ENCODE measurements at places on chromosomes 5 and 9.

DNA sequence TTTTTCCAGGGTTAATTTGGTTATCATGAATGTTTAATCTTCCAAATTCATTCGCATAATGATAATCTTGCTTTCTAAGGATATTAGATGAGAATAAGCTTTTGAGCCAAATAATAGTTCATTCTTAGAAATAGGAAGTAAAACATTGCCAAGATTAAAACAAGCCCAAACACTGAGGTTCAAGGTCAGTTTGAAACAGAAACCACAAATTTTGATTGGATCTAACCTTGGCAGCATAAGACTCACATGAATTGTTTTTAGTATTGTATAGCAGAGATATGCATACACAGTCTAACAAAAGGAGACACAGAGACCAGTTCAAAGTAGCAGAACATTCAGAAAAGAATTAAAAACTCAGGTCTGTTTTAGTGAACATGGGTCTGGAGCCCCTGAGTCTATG lies 43.4 kb upstream of the VCAN start:
- DNase-seq: no peak

DNA sequence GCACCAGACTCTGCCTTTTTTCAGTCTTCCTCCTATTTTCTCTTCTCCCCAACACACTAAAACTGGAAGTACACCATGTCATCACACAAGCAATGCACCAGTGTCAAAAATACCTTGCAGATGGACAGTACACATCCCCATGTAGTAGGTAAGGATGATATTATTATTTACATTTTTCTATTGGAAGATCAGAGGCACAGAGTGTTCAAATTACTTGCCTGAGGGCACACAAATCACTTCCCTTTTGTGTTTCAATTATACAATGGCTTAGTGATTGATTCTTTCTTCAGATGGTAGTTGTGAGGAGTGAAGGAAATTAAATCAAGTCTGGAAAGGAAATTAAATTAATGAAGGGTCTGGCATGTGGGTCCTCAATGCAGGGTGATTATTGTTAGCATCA lies 39.6 kb downstream of the CTSL start:
- no peak for DNase-seq

DNA sequence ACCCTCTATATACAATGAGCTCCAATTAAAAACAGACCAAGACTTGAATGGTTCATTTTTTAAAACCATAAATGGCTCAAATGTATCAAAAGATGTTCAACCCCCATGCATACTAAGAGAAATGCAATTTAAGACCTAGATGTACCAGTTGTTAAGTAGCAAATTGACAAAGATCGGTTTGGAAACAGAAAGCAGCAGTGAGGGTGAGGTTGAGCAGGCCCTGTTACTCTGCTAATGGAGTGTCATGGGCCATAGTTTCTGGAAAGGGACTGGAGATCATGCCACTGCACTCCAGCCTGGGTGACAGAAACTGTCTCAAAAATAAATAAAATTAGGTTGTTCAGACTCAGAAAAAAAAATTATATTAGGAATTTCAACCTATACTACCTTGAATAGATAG lies 55.0 kb downstream of the FNBP1 start:
- DNase-seq: peak; percentile 21

- no peak for DNase-seq
Observed at GRCh38 chr5:14173377-14174229, 30.5 kb downstream of the TRIO start.

DNA sequence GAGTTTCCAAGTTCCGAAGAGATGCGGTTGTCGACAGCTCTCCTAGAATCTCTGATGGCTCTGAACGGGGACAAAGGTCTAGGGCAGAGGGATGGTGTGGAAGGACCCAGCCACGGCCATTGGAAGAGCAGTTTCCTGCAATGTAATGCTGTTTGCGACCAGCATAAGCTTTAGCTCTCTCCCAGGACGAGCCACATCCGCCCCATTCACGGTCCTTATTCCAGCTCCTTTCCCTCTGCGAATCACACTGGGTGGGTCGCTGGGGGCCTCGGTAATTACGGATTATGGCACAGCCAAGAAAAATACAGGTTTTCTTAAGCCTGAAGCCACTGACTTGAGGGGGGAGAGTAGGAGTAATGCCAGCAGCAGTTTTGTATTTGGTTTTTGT lies 22.7 kb downstream of the ANXA2R start:
- peak; percentile 57 for DNase-seq

GRCh38 chr9:135790850-135791249 lies 88.9 kb downstream of the KCNT1 start:
- no peak for DNase-seq

DNA sequence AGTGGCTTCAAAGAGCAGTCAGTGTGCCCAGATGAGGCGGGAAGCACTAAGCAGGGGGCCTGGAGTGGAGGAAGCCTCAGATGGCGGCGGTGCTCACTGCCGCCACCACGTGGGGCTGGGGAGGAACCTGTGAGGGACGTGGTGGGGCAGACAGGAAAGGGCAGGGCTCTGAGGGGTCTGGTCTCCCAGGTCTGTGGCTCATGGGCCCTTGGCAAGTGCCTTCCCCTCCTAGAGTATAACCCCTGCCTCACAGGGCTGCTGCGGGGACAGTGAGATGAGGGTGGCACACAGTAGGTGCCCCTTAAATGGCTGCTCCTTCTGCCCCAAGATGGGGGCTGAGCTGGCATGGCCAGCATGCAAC lies 26.6 kb downstream of the NR5A1 start:
- DNase-seq: peak; percentile 37

- peak; percentile 21 for DNase-seq
Observed at GRCh38 chr5:6711409-6712141, 1.7 kb upstream of the TENT4A start.

GRCh38 chr5:14545308-14545707 lies 36.3 kb upstream of the OTULINL start:
- DNase-seq: no peak

- DNase-seq: peak; percentile 94
Observed at GRCh38 chr5:157858527-157859226, at the start of gene CLINT1. CLINT1 (minus strand) TSS chr5:157859145; CDS start chr5:157858970, 175 bp downstream.

- DNase-seq: no peak
Observed at GRCh38 chr5:172506251-172506650, 51.9 kb upstream of the SH3PXD2B start.

DNA sequence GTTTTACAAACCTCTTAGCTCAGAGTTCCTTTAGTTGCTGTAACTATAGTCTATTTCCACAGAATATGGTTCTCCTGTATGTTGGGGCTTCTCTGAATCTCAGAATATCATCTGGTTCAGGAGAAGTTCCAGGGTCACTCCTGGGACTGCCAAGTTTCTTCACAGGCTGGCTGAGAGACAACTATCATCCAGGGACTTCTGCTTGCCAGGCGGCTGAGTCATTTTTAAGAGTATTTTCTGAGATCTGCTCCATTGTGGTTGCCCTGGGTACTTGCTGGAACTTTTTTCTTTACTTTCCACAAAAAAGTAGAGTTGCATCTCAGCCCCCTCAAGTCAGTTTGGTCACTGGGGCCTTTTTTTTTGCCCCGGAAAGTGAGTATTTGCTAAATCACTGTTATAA lies 566.5 kb downstream of the LRRC70 start:
- DNase-seq: no peak

DNA sequence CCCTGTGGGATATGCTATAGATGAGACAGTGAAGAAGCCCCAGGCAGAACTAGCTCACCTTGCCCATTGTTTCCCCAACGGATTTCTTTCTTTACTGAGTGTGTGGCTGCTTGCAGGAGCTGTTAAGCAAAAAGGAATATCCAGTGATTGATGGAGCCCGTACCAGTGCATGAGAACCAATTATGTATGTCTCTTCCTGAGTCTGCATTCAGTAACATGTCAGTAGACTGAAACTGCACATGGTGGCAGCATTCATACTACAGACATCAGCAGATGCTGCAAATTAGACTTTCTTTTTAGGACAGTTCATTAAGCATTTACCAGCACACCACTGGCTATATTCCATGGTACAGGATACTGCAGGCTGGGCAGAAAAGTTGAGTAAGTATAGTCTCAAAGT lies 90.3 kb upstream of the PLCXD3 start:
- DNase-seq: no peak

GRCh38 chr5:115735108-115735998 lies 81.1 kb downstream of the CDO1 start:
- no peak for DNase-seq

DNA sequence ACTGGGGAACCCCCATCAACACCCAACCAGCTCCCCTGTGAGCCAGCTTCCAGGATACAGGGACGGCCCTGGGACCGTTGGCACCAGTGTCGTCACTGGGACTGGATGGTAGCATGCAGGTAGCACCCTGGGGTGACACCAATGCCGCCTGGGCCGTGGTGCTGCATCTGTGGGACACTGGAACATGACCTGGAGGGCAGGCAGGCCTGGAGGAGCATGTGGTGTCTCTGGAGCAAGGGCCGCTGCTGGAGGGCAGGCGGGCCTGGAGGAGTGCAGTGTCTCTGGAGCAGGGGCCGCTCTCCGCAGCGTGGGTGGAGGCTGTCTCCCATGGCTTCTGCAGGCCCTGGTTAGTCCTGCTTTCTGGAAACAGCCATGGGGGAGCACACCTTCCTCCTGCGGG lies 13.1 kb downstream of the LPCAT1 start:
- no peak for DNase-seq

DNA sequence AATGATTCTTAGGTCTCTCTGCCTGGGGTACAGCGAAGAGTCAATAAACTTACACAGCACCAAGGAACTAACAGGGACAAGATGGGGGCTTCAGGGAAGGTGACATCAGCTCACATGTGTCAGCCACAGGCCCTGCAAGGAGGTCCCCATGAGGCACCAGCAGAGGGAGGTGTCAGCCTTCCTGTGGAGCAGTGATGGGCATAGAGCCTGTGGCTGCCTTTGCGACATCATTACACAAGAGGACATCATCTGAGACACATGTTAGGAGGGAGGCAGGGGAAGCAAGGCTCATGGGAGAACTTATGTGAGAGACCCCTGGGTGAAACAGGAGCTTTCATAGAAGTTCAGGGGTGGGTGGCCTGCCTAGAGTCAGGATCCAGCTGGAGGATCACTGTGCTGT lies 389.6 kb downstream of the SEMA5A start:
- DNase-seq: peak; percentile 24

- DNase-seq: no peak
Observed at GRCh38 chr9:83986195-83986594, 5.6 kb downstream of the RMI1 start.

- DNase-seq: peak; percentile 48
Observed at GRCh38 chr9:130042406-130042884, 544 bp downstream of the FNBP1 start.

GRCh38 chr5:61805101-61805500 lies 473.0 kb downstream of the ZSWIM6 start:
- DNase-seq: no peak

DNA sequence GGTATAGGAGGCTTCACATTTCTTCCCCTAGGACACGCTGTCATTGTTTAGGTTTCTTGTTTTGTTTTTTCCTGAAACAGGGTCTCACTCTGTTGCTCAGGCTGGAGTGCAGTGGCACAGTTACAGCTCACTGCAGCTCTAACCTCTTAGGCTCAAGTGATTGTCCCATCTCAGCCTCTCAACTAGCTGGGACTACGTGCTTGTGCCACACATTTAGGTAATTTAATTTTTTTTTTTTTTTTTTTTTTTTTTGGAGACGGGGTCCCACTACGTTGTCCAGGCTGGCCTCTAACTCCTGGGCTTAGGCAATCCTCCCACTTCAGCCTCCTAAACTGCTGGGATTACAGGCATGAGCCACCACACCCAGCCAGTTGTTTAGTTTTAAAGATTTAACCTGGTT lies 66.2 kb downstream of the EXOSC2 start:
- no peak for DNase-seq

DNA sequence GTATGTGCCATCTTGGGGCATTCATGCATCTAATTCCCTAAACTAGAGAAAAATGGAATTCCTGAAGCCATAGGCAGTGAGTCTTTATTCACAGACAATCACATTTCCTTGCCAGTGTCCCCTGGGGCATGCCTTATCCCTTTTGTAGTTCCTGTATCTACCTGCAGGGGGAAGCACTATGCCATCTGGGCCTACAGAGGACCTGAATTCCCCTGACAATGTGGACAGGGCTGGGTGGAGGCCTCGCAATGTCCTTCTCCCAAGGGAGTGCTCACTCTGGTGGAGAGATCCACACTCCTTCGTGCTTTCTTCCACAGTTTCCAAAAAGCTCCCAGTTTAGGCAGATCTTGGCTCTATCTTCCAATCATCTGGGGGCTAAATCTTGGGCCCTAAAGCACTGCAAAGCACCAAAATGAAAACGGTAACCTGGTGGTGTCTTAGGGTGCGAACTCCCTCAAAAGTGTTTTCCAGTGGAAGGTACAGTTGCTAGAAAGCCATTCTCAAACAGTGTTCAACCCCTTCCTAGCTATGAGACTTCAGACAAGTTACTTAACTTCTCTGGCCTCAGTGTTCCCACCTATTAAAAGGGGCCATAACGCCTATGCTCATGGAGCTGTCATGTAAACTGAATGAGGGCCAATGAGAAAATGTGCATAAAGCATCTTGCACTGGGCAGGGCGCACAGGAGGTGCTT lies 17.5 kb downstream of the WHRN start:
- peak; percentile 72 for DNase-seq

GRCh38 chr9:91949392-91949945 lies 559 bp downstream of the ROR2 start:
- no peak for DNase-seq

DNA sequence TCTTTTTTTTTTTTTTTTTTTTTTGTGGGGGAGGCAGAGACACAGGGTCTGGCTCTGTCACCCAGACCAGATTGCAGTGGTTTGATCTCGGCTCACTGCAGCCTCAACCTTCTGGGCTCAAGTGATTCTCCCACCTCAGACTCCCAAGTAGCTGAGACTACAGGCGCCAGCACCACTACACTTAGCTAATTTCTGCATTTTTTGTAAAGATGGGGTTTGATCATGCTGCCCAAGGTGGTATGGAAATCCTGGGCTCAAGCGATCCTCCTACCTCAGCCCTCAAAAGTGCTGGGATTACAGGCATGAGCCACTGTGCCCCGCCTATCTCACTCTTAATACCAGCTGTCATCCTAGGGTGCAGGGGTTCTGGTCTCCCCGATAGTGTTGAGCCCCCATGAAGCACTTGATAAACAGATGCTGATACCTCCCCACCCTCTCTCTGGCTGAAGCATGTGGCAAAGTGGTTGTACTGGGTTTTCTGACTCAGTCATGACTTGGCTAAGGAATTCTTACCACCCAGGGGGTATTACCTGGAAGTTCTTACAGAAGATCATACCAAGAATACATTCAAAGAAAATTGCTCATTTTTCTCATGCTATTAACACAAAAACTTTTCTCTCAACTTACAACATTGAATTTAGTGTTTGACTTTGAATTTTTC lies 110.2 kb upstream of the DAPK1 start:
- no peak for DNase-seq

- no peak for DNase-seq
Observed at GRCh38 chr5:62689599-62690368, 111.2 kb downstream of the LRRC70 start.

DNA sequence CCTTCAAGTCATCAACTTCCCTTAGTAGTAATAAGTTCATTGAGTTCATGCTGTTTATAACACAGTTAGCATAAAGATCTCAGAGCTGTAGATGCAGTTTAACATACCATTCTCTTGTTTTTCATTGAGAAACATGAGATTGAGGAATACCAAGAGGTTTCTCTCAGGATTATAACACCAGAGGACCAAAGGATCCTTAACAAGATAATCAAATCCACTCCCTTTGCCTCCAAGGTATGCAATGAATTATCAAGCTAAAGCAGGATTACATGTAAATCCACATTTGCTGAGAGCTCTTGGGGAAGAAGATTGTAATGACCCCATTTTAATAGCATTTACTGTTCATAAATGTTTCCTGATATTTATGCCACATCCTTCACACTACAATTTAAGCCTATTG lies 35.1 kb upstream of the DAB2 start:
- no peak for DNase-seq
